ENCODE measurements at places on chromosomes 5 and 9.
A peak's percentile ranks its signal among the peaks of the same experiment; 100 is the strongest.

- DNase-seq: no peak
These were observed 5.1 kb downstream of the SECISBP2 start for GRCh38 chr9:89323390-89323789.

DNA sequence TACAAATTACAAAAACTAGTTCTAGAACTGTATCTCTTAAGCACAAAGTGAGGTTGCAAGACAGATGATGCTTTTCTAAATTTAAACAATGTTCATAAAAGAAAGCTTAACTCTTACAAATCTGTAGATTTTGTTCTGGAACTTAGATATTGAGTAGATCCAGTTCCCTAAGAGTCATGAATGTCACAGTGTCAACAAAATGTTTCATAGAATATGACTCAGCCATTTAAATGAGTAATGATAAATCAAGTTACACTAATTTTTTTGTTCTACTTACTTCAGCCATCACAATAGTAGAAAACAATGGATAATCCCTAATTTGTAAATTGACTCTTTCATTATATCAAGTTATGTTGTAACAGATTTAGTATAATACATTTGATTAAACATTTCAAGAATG lies 239.7 kb downstream of the MEF2C start:
- DNase-seq: no peak

DNA sequence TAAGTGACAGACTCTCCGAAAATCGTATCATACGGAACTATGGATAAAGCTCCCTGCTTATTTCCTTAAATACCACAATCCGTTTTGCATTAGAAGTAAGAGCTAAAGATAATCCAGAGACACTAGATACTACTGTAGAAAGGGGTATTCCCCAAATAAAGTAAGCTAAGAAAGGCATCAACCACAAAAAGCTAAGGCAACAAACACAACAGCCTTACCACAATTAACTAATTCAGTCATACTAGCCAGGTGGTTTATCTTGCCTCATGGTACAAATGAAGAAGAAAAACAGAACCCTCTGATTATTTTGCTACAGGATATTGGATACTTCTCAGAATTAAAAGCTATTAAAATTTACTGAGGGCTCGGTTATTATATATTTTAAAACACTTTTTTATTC lies 14.1 kb downstream of the ERP44 start:
- no peak for DNase-seq

- DNase-seq: no peak
These were observed 56.4 kb upstream of the TMC1 start for GRCh38 chr9:72464857-72465592.

GRCh38 chr9:127340721-127341120 lies 56.2 kb upstream of the SLC2A8 start:
- no peak for DNase-seq

DNA sequence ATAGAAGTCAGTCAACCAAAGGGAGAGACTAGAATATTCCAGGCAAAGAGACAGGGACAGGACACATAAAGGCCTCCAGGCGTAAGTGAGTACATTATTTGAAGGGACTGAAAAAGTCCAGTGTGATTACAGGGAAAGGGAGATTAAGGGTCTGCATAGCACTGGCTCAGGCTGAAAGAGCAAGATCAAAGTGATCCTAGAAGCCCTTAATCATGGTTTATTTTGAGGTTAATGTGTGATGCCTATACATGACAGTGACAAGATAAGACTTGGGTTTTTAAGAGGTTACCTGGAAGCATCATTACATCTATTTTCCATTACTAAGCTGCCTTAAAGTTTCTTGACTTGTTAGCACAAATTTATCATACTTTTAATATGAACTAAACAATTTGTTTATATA lies 25.8 kb downstream of the LMBRD2 start:
- DNase-seq: no peak

DNA sequence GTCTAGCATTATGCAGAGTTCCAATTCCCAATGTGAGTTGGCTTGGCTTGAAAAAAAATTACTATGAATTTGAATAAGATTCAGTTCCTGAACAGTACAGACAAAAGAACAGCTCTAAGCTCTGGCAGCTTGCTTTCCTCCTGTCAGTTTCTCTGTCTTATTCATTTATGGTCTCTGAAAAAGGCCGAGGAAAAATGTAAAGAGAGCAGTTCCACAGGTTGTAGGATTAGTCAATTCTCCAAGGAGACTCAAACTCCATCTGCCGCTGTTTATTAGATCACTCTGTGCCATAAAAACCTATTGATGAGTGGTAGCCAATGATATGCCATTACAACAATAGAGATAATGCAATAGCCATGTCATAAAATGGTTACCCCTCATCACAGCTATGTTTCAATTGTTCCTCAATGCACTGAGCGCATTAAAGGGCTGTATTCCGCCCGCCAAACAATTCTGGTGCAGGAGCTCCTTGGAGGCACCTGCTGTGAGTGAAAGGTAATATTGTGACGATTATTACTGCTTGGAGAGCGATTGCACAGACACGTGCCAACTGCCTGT lies 188.2 kb downstream of the ARRDC3 start:
- DNase-seq: no peak

DNA sequence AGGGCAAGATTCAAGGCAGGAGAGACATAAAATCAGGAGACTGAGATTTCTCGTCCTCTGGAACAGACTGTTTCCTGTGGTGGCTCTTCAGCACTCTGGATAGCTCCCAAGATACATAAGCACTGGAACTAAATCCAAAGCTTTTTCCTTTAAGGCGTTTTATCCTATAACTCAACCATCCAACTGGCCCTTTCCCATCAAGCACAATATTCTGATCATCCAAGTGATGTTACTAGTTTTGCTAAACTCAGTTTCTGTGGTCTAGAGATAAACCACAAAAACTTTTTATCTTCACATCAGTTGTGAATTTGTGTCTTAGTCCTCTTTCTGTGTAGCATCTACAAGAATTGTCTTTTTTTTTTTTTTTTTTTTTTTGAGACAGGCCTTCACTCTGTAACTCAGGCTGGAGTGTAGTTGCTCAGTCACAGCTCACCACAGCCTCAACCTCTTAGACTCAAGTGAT lies 299.4 kb downstream of the COX7C start:
- DNase-seq: peak; percentile 34

DNA sequence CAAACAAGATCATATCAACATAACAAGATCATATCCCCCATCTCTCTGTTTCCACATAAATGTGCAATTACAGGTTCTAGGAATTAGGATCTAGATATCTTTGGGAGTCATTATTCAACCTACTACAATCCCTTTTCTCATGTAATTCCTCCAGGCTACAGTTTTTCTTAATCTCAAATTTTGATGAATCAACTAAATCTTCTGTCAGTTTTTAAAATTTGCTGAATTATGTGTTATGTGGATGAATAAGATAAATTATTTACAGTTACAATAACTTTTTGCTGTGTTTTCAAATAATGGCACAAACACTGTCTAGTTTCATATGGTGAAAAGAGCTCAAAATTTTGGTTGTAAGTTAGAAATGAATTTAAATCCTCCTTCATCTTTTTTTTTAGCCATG lies 405.8 kb downstream of the FAM170A start:
- no peak for DNase-seq

GRCh38 chr5:135729321-135729786 lies 105.1 kb upstream of the SLC25A48 start:
- DNase-seq: peak; percentile 34

- no peak for DNase-seq
These were observed 23.0 kb upstream of the B4GALT1 start for GRCh38 chr9:33190021-33190705.

- DNase-seq: no peak
These were observed 272.6 kb downstream of the ENC1 start for GRCh38 chr5:74367934-74368333.

DNA sequence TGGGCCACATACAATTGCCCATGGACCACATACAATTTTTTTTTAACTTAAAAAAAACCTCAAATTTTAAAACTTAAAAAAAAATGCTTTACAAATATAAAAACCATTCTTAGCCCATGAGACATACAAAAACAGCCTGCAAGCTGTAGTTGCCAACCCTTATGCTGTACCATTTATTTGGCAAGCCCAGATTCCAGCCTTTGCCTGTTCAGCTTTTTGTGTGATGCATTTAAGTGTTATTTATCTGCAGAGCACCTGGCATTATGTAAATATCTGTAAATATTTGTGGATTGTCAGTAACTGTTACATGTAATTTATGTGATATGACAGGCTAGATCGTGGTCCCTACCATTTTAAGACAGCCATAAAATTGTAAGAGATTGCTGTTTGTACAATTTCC lies 32.6 kb downstream of the HEXB start:
- no peak for DNase-seq

GRCh38 chr9:119009249-119009648 lies 360.0 kb downstream of the BRINP1 start:
- DNase-seq: peak; percentile 51

DNA sequence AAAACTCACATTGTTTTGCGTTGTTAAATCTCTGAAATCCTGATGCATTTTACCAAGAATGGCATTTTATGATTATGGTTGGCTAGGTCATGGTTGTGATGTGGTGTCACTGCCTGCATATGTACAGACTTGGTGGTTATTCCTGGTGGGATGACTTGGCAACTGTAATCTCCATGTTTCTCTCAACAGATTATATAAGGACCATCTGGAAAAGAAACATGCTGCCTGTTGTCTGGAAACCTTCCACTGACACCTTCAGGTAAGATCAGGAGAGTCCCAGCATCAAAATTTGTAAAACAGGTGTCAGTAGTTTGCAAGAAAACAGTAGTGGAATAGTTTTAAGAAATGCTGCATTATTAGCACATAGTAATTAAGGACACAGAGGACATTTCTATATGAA lies 3.0 kb upstream of the ACER2 start:
- no peak for DNase-seq

DNA sequence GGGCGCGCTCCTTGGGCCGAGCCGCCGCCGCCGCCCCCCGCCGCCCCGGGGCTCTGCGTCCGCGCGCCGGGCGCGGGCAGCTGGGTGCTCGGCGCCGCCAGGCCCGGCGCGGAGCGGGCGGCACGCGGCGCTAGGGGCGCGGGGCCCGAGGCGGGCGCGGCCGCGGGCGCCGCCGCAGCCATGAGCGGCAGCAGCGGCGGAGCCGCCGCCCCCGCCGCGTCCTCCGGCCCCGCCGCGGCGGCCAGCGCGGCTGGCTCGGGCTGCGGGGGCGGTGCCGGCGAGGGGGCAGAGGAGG lies 351 bp downstream of the TRIO start:
- no peak for DNase-seq

GRCh38 chr5:170355601-170356098 lies 33.5 kb downstream of the KCNMB1 start:
- no peak for DNase-seq

GRCh38 chr5:169009123-169009522 lies 291.8 kb downstream of the SLIT3 start:
- no peak for DNase-seq

GRCh38 chr9:93155716-93156474 lies 21.8 kb upstream of the NINJ1 start:
- no peak for DNase-seq
